ENCODE measurements at places on chromosomes 1 and 21. TPM values are rescaled to one million over a fixed set of nuclear protein-coding genes. Genes with fewer than 3 reads are reported as not detected.
A peak's percentile ranks its signal among the peaks of the same experiment; 100 is the strongest.

DNA sequence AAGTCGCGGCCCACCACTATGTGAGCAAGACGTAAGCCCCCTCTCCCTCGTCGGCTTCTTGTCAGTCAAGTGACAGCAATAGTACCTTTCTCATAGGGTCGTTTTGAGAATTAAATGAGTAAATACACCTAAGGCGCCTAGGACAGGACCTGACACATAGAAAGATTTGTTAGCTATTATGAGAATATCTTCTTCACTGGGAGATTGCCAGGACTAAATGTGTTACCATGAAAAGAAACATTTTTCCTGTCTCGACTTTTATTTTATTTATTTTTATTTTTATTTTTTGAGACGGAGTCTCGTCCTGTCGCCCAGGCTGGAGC, 798 bp downstream of the PMF1 start:
- DNase-seq, result no peak
- H3K4me3 ChIP-seq, result peak overlapping the region; percentile 34
- H3K36me3 ChIP-seq, result peaks cover 6% of the 10 kb centered on the region

PKLR gene
- not detected for total RNA-seq

GRCh38 chr1:51472359-51472758, 46.7 kb downstream of the EPS15 start:
- peaks cover 15% of the 10 kb centered on the region for H3K4me1 ChIP-seq
- no peak overlapping the region for H3K27ac ChIP-seq
- peaks cover 5% of the 10 kb centered on the region for H3K36me3 ChIP-seq
- DNase-seq, result no peak
- no peak overlapping the region for H3K4me3 ChIP-seq

SZRD1 gene
- 30.4 TPM for total RNA-seq

DNA sequence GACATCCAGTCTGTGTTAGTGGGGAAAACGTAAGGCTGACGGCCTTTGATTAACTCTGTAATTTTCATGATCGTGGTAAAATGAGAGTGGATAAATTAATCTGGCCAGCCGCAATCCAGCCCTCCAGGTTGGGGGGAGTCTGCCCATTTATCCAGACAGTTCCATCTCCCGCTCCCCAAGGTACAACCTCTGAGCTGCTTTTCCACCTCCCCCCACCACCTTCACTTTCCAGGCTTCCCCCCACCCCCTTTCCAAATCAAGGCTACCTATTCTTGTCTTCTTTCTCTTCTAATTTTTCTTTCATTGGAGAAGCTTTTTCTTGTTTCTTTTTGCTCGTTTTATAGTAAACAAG, 6.0 kb downstream of the MIER1 start:
- peak overlapping the region; percentile 98 for H3K27ac ChIP-seq
- H3K36me3 ChIP-seq, result no peaks in the 10 kb centered on the region
- H3K4me3 ChIP-seq, result peak overlapping the region; percentile 72
- DNase-seq, result no peak
- no peaks in the 10 kb centered on the region for H3K27me3 ChIP-seq

STX12 gene
- 47.1 TPM for total RNA-seq

- H3K27me3 ChIP-seq, result no peaks in the 10 kb centered on the region
- no peaks in the 10 kb centered on the region for H3K36me3 ChIP-seq
- no peaks in the 10 kb centered on the region for H3K4me1 ChIP-seq
- no peak for DNase-seq
- no peak overlapping the region for H3K27ac ChIP-seq
- H3K4me3 ChIP-seq, result no peak overlapping the region
These were observed 18.1 kb upstream of the SNX27 start for GRCh38 chr1:151593730-151594129.
